ENCODE measurements at places on chromosomes 1 and 21.
A peak's percentile ranks its signal among the peaks of the same experiment; 100 is the strongest.

GRCh38 chr1:43345120-43345519 lies 7.5 kb downstream of the MPL start:
- no peak for DNase-seq

DNA sequence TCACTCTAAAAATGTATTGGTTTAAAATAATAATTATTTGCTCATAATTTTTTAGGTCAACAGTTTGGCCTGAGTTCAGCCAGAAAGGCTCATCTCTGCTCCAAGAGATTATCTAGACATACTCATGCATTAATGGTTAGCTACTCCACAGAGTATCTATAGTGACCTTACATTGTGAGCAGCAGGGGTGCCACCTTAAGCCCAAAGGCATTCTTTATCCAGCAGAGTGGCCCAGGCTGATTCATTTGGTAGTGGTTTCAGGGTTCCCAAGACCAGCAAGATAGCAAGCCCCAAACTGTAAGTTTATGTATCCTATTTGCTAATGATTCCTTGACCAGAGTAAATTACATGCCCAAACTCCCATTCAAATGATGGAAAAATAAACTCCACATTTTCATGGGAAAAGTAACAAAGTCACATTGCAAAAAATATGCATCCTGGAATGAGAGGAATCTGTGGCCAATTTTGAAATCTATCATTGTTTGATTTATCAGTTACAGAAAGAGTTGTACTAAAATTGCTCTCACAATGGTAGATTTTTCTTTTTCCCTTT lies 182.6 kb upstream of the KCNK2 start:
- DNase-seq = no peak

DNA sequence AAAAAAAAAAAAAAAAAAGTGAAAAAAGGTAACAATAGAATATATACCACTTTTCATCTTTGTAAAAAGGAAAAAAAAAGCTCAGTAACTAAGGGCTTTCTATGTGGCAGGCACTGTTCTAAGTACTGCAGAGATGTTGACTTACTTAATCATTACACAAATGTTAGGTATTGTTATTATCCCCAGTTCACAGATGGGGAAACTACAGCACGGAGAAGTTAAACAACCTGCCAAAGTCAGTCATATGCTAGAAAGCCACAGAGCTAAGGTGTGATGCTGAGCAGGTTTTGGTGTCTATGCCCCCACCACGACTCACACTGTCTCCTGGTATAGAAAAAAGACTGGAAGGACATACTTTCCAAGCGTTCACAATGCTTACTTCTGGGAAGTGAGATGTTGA lies 6.6 kb upstream of the PNRC2 start:
- no peak for DNase-seq

DNA sequence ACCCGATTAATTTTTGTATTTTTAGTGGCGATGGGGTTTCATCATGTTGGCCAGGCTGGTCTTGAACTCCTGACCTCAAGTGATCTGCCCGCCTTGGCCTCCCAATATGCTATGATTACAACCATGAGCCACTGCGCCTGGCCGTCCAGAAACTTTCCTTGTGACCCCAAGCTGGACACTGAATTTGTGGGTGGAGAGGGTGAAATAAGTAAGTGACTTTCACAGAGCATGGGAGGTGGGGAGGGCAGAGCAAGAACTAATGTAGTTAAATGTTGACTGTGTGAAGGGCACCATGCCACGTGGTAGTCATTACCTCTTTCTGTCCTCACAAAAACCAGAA lies 2.7 kb upstream of the UTP11 start:
- no peak for DNase-seq

DNA sequence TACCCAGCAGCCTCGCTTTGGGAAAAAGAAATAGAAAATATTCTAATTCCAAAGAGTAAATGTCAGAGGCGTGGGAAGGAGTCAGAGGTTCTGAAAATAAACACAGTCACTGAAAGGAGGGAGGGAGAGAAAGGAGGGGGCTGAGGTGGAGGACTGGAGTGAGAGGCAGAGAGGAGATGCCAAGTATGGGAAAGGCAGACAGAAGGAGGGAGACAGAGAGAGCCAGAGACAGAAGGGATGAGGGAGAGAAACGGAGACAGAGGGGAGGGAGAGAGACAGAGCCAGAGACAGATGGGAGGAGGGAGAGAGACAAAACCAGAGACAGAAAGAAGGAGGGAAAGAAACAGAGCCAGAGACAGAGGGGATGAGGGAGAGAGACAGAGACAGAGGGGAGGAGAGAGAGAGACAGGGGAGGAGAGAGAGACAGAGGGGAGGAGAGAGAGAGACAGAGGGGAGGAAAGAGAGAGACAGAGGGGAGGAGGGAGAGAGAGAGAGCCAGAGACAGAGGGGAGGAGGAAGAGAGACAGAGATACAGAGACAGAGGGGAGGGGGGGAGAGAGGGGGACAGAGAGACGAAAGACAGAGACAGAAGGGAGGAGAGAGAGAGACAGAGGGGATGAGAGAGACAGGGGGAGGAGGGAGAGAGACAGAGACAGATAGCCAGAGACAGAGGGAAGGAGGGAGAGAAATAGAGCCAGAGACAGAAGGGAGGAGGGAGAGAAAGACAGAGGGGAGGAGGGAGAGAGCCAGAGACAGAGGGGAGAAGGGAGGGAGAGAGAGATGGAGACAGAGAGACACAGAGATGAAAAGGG lies 525.5 kb downstream of the MATN1 start:
- DNase-seq = no peak

DNA sequence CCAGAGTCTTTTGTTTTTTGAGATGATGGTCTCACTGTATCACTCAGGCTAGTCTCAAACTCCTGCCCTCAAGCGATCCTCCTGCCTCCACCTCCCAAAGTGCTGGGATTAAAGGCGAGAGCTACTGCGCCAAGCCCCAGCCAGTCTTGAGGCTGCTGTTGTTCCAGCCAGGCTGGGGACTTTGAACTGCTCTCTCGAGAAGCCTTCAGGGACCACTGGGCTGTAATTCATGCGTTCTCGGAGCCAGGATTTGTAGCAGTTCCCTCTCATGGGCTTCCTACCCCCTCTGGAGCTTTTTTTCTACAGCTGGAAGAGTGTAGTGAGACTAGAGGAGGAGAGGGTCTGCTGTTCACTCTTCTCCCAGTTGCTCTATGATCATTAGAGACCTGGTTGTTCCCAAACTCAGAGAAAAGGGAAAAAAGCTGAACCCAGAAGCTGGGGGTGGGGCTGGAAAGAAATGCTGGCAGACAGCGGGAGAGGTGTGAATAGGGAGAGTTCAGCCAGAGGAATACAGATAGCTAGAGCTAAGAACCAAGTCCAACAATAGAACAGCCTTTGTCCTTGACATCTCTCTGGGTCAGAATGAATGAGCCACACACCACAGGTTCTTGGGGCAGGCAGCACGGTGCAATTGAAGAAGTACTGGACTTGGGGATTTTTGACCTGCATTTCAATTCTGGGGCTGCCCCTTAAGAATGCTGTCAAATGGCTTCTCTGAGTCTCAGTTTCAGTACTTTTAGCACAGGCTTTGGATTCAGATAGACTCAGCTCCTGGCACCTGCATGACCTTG lies 13.2 kb upstream of the SLC41A1 start:
- DNase-seq = no peak

DNA sequence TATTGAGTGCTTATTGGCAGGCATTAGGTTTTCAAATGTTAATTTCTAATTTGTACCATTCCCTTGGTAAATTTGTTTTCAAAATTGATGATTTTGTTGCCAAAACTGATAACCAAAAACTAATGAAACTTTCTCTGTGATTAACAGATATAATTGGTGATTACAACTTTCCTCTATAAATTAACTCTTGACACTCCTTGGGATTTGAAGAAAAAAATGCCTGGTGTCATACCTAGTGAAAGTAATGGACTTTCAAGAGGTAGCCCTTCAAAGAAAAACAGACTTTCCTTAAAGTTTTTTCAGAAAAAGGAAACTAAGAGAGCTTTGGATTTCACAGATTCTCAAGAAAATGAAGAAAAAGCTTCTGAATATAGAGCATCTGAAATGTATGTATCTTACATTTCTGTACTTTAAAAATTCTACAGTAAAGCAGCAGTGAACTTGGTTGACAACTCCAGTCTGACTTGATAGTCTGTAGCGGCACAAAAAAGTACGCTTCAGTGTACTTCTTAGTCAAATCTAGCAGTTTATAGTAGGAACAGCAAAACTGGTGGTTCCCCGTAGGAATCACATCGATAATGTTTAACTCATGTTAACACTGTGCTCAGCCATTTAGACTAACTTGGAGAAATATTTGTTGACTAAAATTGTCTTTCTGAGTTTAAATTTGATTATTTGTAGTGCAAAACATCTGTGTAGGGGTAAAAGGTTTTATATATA lies 3.0 kb downstream of the USP1 start:
- peak; percentile 49 for DNase-seq

GRCh38 chr1:63099188-63099587 lies 223.2 kb upstream of the FOXD3 start:
- no peak for DNase-seq

DNA sequence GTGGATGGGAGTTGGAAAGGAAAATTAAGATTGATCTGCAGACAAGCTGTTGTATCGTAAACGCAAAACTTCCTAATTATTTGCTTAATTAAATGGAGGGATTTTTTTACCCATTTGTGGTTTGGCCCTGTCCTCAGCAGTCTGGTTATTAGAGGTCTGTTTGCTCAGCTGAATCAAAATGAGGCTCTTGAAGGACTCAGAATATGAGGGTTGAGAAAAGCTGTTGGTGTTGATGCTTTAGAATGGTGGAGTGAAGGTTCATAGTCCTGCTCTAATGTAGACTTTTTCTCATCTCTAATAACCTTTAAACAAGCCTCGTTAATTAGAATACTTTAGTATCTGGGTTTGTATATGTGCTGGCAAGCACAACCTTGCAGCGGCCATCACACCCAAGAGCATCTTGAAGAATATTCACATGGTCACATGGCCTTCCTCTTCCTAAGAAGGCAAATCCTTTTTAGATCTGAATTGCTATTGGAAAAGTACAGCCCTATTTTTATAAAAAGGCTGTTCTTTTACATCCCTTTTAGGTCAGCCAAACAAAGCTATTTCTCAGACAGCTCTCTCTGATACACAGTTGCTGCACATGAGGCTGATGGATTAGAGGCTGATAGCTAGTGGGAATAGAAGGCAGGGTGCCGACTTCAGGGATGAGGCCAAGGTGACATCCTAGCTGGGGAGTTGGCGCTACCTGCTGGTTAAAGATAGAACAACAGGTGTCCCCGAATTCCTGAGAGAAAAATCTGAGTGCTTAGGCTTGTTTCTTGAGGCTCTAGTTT lies 53.8 kb downstream of the MACF1 start:
- DNase-seq = peak; percentile 70

- no peak for DNase-seq
Observed at GRCh38 chr21:28683982-28684752, 308.5 kb downstream of the LTN1 start.

GRCh38 chr1:51610637-51611036 lies 6.3 kb upstream of the OSBPL9 start:
- DNase-seq = no peak

GRCh38 chr1:31387612-31388011 lies 14.7 kb upstream of the FABP3 start:
- no peak for DNase-seq

- no peak for DNase-seq
Observed at GRCh38 chr1:183735069-183735860, 69.7 kb upstream of the RGL1 start.

DNA sequence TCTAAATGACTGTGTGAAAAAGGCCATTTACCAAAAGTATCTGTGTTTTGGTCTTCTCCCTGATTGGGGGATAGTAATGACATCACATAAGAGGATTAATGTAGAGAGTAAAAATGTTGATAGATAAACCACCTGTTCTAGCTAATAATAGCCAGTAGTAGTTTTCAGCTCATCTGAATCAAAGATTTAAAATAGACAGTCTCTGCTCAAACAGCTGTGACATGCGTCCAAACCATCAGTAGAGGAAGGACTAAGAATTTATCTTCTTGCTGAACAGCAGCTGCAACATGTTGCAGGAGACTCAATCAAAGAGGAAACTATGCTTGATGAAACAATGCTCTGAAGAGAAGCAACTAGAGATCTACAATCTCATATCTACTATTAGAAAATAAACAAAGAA lies 21.4 kb downstream of the TMPRSS15 start:
- no peak for DNase-seq

DNA sequence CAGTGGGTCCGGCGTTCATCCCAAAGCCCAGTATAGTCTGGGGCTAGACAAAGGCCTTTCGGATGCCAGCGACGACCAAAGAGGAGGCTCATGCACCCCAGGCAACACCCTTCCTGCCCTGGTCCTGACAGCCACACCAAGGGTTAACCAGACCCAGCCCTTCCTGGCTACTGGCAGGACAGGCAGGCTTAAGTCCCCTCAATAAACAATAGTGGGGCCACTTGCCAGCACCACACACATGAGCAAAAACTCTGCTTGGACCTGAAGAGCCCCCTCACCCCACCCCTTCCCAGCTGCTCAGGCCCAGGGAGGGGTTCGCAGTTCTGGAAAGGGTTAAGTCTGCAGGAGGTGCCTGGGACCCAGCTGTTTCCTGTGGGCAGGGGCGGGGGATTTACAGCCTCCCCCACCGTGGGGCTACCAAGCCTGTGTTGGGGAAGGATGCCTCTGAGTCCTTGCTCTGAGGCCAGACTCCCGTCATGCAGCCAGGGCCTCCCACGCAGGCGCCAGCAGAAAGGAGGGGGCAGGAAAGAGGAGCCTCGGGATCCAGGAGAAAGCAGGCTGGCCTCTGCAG lies 18.2 kb downstream of the PHLDA3 start:
- DNase-seq = no peak

- no peak for DNase-seq
Observed at GRCh38 chr1:68168545-68169171, 63.7 kb downstream of the WLS start.

- peak; percentile 55 for DNase-seq
Observed at GRCh38 chr1:5975133-5975880, 16.9 kb downstream of the NPHP4 start.

- no peak for DNase-seq
Observed at GRCh38 chr1:183753464-183753891, 51.4 kb upstream of the RGL1 start.

GRCh38 chr1:192256674-192257334 lies 60.0 kb upstream of the RGS21 start:
- no peak for DNase-seq

- DNase-seq = no peak
Observed at GRCh38 chr1:227124473-227124872, 184.4 kb downstream of the COQ8A start.

- DNase-seq = no peak
Observed at GRCh38 chr1:169868978-169869377, 24.7 kb downstream of the SCYL3 start.

DNA sequence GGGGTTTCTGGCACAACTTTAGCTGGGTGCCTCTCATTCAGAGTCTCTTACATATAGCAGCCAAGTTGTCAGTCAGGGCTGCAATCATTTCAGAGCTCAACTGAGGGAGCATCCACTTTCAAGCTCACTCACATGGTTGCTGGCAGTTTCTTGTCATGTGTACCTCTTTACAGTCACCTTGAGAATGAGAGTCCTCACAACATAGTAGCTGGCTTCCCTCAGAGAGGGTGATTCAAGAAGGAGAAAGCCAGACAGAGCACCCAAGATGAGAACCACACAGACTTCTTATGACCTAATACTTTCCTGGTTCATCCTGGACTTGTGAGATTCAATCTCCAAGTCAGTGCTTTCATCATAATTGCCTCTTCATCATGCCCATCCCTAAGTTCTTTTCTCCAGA lies 57.2 kb downstream of the DPT start:
- DNase-seq = peak; percentile 0

- DNase-seq = peak; percentile 62
Observed at GRCh38 chr1:154999571-155000410, 2.8 kb upstream of the ZBTB7B start.

- DNase-seq = no peak
Observed at GRCh38 chr1:56156971-56157876, 422.1 kb downstream of the PLPP3 start.
